Activated naive CD4-positive, alpha-beta T cell treated with Interleukin-2 at 50 U/mL for 16 hours (primary cell): ENCODE measurements at places on chromosomes 6 and 20.

GRCh38 chr6:136063096-136063495 is 187.0 kb downstream of the MTFR2 start:
- no peak for DNase-seq

DNA sequence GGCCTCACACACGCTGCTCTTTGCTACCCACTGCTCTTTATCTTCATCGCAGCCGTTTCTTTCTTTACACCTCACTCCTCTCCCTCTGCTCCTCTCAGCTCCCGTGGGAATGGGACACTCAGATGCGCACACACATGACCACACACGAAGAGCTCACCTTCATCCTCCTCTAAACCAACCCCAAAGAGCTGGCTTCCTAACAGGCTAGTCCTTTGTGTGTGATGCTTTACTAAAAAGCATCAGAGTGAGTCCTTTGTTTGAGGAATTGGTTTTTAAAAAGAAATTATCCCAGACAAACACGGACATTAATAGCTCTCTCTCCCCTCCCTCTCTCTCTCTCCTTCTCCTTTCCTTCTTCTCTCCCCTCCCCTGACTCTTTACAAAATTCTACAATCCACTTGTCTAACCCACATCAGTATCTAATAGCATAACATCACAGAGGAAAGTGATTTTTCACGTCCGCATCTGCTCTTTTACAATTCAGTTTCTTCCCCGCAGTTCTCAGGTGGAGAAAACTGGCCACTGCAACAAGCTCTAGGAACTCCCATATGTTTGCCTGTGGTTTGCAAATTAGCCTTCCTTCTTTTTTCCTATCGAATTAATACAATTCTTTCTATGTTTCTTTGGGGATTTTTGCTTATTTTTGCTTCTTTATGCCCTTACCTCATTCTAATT is 306.8 kb upstream of the CNR1 start:
- no peak for DNase-seq

DNA sequence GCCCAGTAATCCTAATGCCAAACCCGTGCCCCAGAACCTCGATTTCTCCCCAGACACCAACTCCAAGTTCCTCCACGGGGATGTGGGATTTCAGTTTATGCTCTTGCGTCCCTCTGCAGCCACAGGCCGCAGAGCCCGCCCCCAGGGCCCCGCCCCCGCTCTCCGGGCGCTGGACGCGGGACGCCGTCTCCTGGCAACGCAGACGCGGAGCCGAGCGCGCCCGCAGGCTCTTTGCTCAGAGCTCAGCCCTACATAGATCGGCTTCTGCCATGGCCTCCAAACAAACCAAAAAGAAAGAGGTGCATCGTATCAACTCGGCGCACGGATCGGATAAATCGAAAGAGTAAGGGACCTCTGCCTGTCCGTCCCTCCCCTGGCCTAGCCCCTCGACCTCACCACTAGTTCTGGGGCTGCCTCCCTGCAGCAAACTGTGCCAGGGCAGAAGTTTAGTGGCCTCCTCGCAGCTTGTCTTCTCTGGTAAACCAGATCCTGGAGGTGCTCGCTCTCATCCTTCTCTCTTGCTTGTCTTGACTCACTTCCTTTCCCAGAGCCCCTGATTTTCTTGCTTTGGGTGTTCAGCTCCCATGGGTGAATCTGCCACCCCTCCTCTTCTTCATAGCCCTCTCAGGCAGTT is at the start of gene ADGB:
Gene ADGB (plus strand): TSS at position 201 of the 634 bp plus-strand sequence. CDS start 69 bp downstream, at position 270.
- no peak for DNase-seq

- DNase-seq, result no peak
Observed at GRCh38 chr6:20370801-20371200, 30.9 kb upstream of the E2F3 start.

- DNase-seq, result no peak
Observed at GRCh38 chr20:50297498-50298376, 107.1 kb downstream of the CEBPB start.

- no peak for DNase-seq
Observed at GRCh38 chr6:30915591-30915946, 1.5 kb downstream of the VARS2 start.

DNA sequence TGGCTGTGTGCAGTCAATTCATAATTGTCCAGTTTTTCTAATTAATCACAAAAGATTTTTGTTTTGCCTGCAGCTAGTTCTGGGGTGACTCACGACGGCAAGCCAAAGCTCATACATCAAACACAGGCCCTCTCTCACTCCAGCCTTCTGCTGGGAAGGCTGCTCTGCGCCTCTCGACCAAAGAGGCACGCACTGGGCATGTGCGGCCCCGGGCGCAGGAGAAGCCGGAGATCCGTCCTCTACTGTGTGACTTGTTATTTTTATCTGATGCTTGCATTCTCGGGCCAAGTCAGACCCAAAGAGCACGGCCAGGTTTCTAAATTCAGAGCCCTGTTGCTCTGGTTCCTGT is 98.5 kb downstream of the TFAP2A start:
- DNase-seq, result no peak

DNA sequence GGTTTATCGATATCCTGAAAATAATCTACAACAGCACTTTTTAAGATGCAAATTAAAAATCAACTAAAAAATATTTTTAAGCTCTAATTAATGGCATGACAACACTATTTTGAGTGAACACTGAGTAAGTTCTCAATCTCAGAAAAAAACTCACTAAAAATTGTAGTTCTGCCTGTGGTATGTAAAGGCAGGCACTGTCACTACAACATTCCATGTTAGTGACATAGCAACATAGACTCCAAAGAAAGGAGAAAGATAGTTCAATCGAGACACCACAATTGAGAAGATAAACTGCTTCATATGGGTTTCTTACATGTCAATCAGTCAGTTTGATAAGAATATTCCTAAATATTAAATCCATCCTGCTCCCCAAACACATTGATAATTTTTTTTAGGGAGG is 38.0 kb downstream of the COL12A1 start:
- no peak for DNase-seq

- DNase-seq, result no peak
Observed at GRCh38 chr6:25615471-25615870, 36.5 kb upstream of the SCGN start.

DNA sequence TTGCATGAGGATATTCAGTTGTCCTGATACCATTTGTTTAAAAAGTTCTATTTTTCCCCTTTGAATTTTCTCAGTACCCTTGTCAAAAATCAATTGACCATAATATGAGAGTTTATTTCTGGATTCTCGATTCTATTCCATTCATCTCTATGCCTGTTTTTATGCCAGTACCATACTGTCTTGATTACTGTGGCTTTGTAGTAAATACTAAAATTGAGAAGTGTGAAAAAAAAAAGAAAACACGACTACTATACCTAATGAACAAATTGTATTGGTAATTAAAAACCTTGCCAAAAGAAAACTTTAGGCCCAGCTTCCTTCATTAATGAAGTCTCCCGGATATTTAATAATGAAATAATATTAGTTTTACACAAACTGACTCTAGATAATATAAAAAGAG is 185.7 kb downstream of the TBC1D7 start:
- no peak for DNase-seq

DNA sequence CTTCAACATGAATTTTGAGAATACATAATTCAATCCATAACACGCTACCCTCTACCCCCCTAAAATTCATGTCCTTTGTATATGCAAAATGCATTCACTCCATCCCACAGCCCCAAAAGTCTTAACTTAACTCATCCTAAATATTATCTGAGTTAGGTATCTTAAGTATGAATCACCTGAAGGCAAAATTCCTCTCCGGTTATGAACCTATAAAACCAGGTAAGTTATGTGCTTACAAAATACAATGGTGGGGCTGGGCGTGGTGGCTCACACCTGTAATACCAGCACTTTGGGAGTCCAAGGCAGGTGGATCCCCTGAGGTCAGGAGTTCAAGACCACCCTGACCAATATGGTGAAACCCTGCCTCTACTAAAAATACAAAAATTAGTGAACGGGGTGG is 23.5 kb upstream of the PRSS35 start:
- no peak for DNase-seq

- no peak for DNase-seq
Observed at GRCh38 chr6:20919677-20920385, 385.6 kb downstream of the CDKAL1 start.

DNA sequence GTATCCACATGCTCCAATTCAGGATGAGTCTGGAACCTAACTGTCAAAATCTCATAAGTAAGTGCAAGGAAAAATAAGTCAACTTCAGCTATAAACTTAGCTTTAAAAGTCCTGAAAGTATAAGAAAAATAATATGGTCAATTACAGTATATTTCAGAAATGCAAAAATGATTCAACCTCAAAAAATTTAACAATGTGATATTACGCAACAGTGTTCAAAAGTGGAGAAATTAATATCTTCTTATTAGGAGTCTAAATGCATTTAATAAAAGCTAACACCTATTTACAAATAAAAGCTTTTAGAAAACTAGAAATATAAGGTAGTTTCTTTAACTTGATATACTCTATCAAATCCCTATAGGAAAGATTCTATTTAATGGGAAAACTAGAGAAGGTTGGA is 111.2 kb upstream of the OPRM1 start:
- DNase-seq, result no peak

DNA sequence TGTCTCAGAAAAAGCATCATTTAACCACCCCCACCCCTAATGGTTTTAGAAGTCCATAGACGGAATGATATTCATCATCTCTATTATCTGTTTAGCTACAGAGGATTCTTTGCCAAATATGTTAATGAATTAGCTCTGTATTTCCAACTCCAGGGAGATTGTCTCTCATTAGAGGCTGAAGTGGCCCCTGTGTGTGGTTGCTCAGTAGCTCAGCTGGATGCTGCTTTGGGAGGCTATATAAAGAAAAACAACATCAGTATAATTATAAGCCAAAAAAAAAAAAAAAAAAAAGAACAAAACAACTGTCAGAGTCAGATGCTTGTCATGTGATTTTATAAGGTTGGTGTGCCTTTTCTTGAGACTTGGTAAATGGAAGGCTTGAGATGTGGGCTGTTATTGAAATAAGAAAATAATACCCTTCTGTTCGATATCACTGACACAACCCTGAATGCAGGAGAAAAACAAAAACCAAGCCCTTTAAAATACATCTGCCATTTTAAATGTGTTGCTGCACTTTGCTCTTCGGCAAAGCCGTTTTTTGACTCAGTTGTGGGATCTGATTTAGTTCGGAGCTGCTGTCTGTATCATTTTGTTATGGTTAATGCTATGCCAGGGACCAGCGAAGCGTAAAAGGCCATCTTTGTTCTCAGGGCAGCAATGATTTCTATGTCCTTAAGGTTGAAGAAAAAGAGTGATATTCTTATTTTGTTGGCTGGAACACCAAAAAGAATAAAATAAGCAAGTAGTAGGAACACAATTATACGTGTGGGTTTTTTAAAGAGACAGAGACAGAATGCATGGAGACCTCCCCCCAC is 422.6 kb downstream of the QKI start:
- DNase-seq, result no peak

GRCh38 chr6:168867247-168868102 is 386.2 kb downstream of the THBS2 start:
- no peak for DNase-seq

DNA sequence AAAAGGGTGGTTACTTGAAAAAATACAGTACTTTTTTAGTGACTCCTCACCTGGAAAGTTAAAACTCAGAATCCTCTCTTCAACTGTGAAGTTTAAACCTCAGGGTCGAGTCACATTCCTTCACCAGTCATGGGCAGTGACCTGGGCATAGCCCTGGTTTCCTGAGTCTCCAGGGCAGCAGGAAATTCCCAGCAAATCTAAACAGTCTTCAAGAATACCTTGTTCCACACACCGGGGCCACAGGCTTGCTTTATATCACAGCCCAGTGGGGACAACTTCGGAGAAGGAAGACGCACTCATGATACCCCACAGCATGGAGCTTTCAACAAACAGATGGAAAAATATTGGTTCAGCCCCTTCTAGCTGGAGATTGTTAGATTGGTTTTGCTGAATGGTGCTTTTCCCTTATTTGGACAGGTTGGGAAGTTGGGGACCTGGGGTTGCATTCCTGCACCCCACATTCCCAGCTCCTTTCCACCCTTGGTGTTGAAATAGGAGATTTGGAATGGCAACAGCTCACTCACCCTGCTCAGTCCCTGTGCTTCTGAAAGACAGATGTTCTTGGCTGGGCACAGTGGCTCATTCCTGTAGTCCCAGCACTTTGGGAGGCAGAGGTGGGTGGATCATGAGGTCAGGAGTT is 113.0 kb upstream of the TMEM170B start:
- DNase-seq, result no peak

DNA sequence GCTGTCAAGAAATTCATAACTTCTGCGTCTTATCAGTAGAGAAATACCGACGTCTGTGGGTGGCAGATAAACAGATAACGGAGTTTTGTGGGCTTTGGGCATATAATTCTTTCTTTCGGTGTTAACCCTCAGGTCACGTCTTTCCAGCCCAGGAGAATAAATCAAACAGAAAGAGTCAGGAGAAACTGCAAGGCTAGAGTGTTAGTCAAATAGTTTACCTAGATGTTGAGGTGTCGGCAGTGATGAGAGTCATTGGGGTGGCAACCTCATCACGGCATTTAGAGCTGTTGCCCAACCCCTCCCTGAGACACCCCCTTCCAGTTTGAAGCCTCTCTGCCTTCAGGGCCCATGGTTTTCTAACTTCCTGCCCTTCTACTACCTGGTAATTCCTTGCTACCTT is 49.5 kb downstream of the ADTRP start:
- peak; percentile 68 for DNase-seq

DNA sequence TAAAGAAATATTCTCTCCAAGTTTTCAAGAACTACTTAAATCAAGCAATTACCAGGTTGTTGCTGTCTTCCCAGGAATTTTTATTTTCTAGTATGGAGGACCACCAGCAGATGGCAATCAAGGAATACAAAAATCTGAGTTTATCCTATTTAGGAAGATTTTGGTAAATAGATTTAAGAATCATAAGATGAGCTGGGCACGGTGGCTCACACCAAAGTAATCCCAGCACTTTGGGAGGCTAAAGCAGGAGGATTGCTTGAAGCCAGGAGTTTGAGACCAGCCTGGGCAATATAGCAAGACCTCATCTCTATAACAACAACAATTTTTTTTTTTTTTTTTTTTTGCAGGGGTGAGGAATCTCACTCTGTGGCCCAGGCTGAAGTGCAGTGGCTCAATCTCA is 19.3 kb upstream of the SEC63 start:
- DNase-seq, result no peak

DNA sequence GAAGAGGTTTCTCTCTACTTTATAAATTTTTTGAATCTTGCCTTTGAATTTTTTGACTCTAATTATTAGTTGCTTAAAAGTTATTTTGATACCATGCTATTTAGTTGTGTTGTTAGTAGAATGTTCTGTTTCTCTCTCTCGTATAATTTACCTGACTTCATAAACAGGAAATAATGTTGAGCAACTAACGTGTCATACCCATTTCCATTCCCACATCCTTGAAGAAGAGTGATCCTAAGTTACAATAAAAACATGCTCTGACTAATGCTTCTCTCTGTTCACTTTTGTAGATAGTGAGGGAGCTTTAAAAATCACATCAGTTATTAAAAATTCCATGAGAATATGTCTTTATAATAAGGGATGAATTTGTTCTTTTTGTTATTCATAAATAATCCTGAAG is 69.7 kb downstream of the SAMD5 start:
- no peak for DNase-seq
